ENCODE measurements at places on chromosomes 4 and X.

- no peak for DNase-seq
Measured at GRCh38 chr4:57689693-57690205, 579.6 kb upstream of the IGFBP7 start.

DNA sequence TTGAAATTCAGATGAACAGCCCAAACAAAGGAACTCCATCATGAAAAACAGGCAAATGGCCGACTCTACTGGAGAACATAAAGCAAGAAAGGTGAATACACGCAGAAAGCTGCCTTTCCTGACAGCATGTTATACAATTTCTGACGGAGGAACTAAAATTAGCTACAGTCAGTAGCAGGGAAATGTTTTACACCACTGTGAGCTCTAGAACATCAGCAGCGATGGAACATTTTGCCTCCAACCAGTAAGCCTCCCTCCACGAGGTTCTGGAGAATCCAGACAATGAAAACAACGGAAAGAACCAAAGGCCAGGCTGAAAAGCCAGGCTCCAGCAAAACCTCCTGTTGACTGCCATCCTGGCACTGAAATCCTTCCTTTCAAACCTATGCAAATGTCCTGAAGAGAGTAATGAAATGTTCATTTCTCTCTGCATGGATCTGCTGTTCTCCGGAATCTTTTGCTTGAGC, 78.9 kb downstream of the IRF2 start:
- DNase-seq, result no peak

DNA sequence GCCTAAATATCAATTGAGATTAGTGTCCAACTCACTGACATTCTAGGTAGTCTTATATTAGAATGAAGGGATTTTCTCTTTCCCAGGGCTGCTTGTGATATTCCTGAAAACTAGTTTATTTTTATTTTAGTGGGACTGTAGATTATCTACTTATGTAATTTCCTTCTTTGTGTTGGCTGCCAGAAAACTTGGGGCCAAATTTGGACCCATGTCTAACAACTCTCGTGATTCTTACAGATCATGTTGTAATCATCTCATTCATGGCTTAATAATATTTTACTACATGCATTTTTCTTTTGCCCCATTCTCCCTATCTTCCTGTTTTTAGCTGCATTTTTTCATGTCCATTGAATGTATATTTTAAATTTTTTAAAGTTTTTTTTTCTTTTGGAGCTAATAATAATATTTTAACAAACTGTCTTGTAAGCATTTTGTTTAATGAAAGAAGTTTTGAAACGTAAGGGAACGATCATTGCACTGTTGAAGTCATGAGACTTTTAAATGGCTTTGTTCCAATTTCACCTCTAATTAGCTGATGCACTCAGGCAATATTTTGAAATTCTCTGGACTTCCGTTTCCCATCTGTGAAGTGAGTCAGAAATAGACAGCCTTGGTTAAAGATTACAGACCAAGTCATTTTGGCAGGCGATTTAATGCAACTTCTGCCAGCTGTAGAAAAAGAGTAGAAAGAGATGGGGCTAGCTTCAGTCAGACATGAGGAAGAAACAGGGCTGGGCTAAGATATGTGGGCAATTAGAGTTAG, 14.3 kb upstream of the TDO2 start:
- peak; percentile 80 for DNase-seq

- DNase-seq, result no peak
Measured at GRCh38 chr4:27947302-27947701, 1086.7 kb downstream of the STIM2 start.

DNA sequence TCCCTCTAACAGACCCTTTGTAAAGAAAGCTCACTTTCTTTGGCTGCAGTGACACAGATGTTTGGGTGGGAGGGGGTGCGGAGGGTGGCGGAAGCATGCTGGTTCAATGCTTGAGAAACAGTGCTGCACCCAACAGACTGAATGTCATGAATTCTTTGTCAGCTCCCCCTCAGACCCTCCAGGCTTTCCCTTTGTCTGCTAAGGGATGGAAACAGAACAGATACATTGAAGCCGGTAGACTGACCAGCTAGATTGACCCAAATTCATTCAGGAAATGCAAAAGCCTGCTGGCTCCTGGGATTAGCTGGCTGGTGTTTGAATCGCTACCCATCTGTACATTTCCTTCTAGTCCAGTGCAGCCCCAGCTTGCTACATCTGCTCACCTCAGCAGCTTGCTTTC, 90.8 kb upstream of the PAK3 start:
- DNase-seq, result no peak

- DNase-seq, result no peak
Measured at GRCh38 chrX:72272868-72273267, 4.2 kb downstream of the RPS4X start.

DNA sequence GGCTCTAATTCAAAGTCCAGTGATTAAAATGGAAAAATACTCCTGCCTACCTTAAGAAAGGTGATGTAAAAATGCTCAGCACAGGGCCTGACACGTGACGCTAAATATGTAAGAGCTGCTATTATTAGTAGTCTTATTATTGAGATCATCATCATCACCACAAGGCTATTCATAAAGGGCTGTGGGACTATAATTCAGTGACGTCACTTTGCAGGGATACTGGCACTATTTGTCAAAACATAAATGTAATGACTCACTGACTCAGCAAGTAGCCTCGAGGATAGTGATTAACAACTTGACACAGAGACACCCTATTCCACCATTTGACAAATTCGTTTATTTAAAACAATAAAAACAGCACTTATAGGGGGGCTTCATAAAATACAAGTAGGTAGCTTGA, 258.9 kb downstream of the SPANXN1 start:
- DNase-seq, result no peak

DNA sequence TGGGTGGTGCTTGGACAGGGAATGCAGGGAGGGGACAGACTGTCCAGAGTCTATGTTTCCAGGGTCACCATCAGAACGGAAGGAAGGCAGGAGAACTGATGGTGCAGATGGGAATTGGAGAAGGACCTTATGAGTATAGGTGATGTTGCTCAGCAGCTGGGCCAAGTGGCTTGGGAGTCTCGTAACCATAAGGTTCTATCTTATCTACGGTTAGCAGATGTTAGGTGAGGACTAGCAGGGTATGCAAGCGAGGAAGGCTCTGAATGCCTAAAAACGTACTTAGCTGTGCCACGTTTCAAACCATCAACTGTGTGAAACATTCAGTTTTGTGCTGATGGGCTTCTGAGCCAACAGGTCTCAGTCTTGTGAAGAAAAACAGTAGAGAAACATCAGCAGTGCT, 22.4 kb downstream of the MAGEA9 start:
- no peak for DNase-seq

DNA sequence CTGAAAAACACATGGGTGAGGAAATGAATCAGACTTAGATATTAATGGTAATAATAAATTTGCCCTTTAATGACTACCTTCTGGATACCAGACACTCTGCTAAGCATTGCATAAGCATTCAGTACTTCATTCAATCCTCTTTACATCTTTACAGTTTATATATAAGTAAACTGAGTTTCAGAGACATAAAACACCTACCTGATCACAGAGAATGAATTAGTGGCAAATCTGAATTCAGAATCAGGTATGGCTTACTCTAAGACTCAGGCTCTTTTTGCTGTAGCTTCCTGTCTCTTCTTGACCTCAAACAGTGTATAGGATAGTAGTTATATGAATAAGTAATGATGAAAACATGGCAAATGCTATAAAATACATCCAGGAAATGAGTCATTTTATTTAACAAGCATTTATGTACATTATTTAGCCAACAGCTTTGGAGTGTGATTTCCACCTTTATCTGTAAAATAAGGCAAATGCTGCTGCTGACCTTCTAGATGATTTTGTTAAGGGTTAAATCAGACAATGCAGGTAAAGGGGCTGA, 83.9 kb downstream of the VEGFC start:
- DNase-seq, result no peak

DNA sequence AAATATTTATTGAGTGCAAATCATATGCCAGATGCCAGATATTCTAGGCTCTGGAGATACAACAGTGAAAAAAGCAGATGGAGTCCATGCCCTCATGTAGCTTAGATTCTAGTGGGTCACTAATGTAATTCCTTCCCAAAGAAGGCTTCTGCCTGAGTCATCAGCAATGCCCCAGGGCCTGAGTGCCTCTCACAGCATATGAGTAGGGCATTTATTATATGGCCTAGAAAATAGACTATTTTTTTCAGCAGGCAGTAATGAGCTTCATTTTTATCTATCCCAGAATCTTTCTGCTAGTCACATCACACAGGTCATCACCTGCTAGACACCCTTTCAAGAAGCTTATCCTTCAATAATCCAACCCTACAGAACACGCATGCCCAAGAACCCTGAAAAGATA, 22.3 kb downstream of the TMEM31 start:
- no peak for DNase-seq

DNA sequence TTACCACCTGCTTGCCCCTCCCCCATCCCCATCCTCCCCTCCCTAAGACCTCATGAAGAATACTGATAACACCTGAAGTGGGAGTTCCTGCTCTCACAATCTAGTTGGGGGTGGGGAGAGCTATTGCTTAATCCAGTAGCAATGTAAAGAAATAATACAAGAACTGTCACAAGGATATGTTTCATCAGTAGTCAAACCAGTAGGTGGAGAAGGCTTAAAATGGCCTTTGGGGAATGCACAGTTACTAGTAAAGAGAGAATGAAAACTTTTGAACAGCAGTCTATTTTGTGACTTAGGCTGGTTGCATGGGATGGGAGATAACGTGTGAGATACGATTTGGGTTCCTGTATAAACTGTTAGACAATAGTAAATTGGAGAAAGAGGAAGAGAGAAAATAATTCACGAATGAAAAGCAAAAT, 6.0 kb downstream of the GALNT7 start:
- DNase-seq, result peak; percentile 34

DNA sequence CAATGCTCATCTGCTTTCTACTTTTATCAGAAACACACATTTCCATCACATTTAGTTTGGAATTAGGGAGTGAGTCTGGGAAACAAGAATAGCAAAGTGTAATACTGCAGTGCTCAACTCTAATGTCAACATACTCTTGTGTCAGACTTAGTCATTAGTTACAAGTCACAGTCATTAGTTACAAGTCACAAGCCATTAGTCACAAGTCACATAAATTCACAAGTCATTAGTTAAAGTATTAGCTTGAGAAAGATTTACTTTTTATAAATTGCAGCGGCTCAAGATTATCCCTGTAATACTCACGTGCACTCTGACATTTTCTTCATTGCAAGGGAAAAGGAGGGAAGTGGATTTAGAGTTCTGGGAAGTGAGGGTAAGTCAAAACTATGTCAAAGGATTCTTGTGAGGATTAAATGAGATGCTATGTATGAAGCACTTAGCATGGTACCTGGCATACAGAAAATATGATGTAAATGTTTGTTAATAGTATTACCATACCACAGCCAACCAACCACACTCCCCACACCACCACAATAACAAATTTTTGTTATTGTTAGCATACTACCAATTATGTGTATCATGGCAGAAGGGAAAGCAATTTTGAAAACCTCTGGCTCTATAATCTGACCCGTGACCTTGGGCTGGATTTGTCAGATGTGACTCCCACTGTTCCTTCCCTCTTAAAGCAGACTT, 116.6 kb downstream of the ARHGAP24 start:
- DNase-seq, result no peak

DNA sequence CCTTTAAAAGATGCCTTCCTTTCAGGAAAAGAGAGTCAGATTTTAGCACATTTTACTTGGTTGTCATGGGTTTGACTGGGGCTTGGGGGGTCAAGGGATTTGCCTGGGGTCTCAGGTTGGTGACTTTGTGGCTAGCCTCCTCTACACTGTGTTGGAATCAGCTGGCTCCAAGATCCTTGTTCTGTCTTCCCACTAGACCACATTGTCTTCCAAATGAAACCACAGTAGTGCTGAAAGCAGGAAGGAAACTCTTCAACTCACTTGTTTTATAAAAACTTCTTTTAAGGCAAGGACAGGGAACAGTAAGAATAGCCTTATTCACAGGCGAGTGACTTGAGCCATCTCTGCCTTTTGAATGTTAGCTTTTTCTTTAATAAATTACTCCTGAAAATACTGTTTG, 37.0 kb upstream of the OTUD4 start:
- DNase-seq, result peak; percentile 41

GRCh38 chrX:9848718-9849479, 62.7 kb downstream of the SHROOM2 start:
- no peak for DNase-seq

GRCh38 chrX:82973646-82974045, 534.4 kb upstream of the POU3F4 start:
- no peak for DNase-seq

DNA sequence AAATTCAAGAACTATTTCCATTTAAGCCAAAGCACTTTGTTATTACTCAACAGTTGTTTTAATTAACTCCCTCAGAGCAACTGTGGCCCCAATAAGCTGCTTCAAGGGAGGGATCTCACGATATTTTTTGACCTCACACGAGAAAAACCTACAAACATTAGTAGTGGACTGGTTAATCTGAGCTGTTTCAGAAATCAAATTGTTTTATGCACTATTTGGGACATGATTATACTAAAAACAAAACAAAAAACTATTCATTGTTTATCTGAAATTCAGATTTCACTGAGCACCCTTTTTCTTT, 74.3 kb downstream of the DCHS2 start:
- DNase-seq, result no peak

Data from KBM-7 (cell line).